Hematopoietic multipotent progenitor cell treated with erythropoietin and hydrocortisone succinate and interleukin-3 and kit ligand, for 17 days (in vitro differentiated cells): ENCODE measurements at places on chromosomes 2 and 18.

DNA sequence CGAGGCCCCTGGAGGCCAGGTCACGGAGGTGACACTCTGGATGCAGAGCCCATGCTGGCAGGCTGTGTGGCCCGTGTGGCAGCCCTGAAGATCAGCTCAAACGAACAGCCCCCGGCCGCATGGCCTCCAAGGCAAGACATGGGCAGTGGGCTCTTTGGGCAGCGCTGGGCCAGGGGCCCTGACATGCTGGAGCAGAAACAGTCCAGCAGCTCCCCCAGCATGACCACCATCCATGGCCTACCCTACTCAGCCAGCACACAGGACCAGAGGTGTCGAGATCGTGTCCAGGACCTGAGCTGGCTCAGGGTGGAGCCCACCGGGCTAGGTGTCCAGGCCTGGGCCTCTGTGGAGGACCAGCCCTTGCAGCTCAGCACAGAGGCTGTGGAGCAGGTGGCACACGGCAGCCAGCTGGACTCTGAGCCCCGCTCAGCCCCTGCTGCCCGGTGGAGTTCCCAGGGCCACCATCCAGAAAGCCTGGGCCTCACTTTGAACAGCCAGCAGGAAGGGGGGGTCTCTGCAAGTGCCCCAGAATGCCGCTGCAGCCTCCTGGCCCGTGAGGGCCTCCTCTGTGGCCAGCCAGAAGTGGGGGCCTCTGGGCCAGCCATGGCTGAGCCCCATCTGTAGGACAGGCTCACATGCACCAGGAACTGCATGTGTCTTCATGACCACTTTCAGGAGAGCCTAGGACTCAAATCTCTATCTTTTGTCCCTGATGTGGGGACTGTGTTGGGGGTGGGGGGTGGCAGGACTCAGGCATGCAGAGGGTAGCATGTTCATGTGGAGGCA lies 8.9 kb downstream of the AMER3 start:
- DNase-seq, result no peak

DNA sequence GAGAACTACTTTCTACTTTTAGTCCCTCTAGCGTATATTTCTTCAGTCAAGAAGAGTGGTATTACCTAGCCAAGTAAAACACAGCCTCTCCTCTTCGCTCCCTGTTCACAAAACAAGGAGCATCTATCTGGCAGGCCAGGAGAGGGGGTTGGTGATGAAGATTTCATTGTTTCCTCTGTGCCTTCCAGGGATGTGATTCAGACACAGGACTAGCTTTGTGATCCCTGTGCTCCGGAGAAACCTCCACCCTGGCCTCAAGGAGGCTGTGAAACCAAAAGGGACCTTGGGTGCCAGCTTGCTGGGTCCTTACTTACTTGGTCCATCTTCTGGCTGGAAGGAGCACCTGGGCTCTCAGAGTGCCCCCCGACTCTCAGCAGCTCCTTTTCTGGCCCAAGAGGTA lies 5.7 kb downstream of the RHOB start:
- no peak for DNase-seq

DNA sequence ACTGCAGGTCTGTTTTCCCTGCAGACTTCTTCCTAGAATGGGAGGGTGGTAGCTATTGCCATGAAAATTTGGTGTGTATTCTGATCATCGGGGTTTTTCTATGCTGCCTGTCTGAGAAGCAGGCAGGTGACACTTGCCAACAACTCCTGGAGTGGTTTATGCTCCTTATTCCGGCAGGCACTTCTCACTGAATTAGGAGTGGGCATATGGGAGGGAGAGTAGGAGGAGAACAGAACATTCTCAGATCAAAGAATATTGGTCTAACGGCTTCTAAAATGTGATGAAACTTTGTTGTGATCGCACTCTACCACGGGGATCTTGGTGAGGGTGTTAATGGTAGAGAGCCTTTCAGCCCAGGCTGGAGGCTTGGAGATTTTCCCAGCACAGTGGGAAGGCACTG lies 480.8 kb downstream of the PLCL1 start:
- no peak for DNase-seq

- DNase-seq, result no peak
Observed at GRCh38 chr2:163252199-163252598, 413.6 kb upstream of the KCNH7 start.

GRCh38 chr2:207251573-207252192 lies 85.9 kb upstream of the KLF7 start:
- no peak for DNase-seq

DNA sequence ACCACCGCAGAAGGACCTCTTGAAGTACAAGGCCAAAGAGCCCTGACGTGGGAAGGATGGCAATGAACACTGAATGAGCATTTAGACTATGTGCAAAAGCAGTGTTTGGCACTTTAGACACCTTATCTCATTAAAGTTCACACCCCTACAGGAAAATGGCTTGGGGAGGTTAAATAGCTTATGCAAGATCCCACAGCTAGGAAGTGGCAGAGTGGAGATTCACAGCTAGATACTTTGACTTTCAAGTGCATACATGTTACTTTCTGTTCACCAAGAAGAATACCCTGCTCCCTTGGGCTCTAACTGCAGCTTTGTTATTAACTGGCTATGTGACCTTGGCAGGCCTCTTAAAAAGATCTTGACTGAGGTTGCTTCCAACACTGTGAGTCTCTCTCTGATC lies 58.2 kb downstream of the ICOS start:
- DNase-seq, result no peak
